ENCODE measurements at places on chromosomes 4 and X. TPM values are rescaled to one million over a fixed set of nuclear protein-coding genes. Genes with fewer than 3 reads are reported as not detected.

GRCh38 chrX:97968376-97969163 lies 1084.9 kb downstream of the RPA4 start:
- DNase-seq, result no peak

GRCh38 chr4:73432169-73433000 lies 3.6 kb upstream of the AFP start:
- no peak for DNase-seq

- no peak for DNase-seq
Measured at GRCh38 chrX:111348429-111348828, 63.6 kb downstream of the DCX start.

DNA sequence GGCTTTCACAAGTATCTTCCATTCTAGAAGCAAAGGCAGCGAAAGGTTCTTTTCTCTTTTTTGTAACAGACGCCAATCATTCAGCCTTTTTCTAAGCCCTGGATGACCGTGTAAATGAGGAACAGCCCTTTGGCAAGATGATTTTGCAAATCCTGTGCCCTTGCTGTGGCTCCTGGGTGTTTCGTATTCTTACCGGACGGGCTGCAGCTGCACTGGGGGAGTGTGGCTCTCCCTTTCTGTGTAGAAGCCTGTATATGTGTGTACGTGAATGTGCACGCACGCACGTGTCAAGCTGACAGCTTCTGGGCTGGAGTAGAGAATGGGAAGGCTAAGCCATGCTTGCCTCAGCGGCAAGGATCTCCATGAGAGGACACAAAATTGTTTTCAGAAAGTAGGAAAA lies 8.2 kb downstream of the GRPEL1 start:
- DNase-seq, result no peak

UBE2K gene
- 82.0 TPM for total RNA-seq

All from mucosa of descending colon (tissue), 3 donors.